Body of pancreas (tissue), 4 donors: ENCODE measurements at places on chromosomes 5 and 9.

DNA sequence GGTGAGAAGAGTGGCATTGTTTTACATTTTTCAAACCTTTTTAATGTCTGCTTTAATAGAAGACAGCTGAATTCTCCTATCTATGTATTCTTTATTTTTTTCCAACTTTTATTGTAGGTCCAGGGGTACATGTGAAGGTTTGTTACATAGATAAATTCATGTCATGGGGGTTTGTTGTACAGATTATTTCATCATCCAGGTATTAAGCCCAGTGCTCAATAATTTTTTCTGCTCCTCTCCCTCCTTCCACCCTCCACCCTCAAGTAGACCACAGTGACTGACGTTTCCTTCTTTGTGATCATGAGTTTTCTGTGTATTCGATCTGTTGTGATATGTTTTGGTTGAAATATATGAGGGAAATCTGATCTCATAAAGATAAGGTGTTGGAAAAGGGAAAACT lies 1.7 kb upstream of the SREK1 start:
- DNase-seq = no peak

- DNase-seq = peak; percentile 19
Measured at GRCh38 chr5:6495433-6496206, 47.0 kb downstream of the UBE2QL1 start.

DNA sequence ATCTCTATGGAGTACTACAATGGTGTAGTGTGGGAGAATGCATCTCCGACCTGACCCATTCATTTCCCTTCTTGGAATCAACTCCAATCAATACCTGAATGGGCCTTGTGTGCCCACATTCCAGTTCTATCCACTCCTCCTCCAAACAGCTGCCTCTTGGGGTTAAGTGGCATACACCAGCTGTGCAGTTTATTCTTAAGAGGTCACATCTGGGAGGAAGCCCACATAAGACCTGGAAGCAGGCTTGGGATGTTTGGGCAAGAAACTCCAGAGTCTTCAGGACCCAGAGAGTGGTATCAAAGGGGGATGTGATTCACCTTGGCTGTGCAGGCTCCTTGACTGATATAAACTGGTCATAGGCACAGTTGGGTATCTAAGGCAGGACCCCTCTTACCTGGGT lies 46.0 kb downstream of the ACTBL2 start:
- DNase-seq = no peak

DNA sequence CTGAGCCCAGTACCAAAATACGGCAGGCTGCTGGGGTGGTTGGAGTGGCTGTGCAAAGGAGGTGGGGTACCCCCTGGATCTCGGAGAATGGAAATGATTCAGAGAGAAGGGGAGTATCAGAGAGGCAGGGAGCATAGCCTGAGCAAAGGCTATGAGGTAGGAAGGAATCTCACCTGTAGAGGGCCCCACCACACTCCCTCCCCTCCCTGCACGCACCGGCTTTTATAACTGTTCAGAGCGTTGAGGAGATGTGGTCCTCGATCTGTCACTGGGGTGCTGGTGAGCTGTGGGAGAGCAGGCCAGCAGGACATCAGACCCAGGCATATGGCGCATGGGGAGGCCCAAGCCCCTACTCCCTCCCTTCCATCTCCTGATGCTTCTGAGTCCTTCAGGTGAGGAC lies 13.2 kb downstream of the PHF19 start:
- no peak for DNase-seq

DNA sequence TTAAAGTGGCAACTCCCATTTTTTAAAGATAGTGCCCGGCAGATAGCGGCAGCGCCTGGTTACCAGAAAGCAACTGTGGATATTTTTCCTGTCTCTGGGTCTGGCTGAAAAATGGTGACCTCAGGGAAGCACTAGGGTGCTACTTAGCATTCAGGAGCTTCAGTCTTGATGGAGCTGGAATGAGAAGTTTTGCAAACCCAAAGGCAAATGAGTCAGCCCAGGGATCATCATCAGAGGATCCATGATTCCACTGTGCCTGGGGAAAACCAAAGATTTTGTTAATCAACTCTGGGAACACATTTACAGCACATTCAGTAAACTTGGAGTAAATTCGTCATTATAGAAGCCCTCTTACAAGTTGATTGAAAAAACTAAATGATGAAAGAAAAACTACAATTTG lies 26.7 kb downstream of the F2R start:
- no peak for DNase-seq

- no peak for DNase-seq
Measured at GRCh38 chr9:131869348-131869747, 129.5 kb upstream of the RAPGEF1 start.

GRCh38 chr5:3899093-3899492 lies 303.5 kb downstream of the IRX1 start:
- no peak for DNase-seq

GRCh38 chr5:72268753-72269410 lies 51.2 kb downstream of the MRPS27 start:
- peak; percentile 60 for DNase-seq

DNA sequence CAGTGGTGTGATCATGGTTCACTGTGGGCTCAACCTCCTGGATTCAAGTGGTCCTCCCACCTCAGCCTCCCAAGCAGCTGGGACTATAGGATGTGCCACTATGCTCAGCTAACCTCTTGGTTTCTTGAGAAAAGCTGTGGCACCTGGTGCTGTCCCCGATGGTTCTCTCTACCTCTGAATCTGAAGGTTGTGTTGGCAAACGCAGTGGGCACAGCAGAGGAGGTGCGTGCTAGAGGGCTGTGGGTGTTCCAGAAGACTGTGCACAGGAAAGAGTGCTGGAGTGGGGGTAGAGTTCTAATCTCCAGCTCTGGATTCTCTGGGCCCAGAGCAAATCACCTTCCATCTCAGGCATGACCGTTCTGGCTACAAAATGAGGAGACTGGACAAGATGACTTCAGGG lies 12.5 kb downstream of the RGS3 start:
- no peak for DNase-seq

DNA sequence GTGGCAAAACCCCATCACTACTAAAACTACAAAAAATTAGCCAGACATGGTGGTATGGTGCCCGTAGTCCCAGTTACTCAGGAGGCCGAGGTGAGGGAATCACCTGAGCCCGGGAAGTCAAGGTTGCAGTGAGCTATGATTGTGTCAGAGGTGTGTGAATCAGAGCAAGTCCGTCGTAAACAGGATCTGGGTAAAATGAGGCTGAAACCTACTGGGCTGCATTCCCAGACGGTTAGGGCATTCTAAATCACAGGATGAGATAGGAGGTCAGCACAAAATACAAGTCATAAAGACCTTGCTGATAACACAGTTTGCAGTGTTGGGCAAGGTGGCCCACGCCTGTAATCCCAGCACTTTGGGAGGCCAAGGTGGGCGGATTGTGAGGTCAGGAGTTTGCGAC lies 1.9 kb upstream of the CLTB start:
- no peak for DNase-seq

GRCh38 chr5:165906871-165907270 lies 2384.6 kb upstream of the WWC1 start:
- no peak for DNase-seq

GRCh38 chr9:2570615-2571479 lies 50.7 kb upstream of the VLDLR start:
- peak; percentile 92 for DNase-seq

DNA sequence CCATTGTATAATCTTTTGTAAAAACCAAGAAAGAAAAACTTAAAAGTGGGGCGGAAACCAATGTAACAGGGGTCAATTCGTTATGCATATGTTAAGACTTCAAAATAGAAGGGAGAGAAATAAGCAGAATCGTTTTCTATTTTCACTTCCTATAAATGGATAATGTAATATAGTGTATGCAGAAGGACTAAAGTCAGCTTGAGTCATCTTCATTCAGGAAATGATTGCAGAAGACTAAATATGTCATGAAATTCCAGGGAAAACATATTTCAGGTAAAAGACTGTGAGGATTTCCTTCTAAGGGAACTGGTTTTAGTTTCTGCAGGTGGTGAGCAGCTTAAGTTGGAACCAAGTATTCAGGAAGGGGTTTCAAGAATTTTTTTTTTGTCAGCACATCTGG lies 753.3 kb downstream of the IRX1 start:
- no peak for DNase-seq

DNA sequence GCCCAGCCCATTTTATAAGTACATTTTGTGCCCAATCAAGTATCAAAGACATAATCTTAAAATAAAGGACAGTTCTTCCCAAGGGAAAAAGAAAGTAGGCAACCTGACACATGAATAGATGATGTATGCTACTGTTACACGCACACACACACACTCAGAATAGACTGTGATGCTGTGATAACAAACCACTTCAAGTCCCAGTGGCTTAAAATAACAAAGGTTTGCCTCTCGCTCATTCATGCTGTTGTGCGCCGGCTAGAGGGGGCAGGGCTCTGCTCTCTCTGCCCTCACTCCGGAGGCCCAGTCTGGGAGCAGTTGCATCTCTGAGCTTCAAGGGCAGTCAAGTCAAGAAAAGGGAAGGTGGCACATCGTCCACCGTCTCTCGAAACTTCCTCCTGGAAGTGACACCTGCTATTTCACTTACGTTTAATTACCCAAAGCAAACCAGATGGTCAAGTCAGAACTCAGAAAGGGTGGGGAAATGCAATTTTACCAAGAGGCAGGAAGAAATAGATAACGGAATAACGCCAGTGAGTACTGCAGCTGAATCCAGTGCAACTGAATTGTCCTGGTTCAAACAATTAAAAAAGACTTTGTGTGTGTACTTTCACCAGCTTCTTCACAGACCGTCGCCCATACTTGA lies 43.3 kb downstream of the ANKRD33B start:
- no peak for DNase-seq

GRCh38 chr9:109640580-109641371 lies 139.2 kb upstream of the PALM2AKAP2 start:
- peak; percentile 54 for DNase-seq

DNA sequence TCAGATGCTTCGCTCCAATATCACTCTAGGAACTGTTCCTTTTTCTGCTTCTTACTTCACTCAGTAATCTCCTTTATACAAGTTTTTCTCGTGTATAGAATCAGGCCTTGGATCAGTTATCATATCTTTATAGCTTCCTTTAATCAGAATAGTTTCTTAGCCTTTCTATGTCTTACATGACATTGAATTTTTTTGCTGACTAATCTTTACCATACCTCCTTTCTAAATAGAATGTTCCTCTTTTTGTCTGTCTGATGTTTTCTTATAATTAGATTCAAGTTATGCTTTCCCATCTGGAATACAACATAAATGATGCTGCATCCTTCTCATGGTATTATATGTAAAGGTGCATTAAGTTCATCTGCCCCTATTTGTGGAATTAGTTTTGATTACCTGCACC lies 40.2 kb upstream of the TYRP1 start:
- DNase-seq = no peak

GRCh38 chr9:4507306-4508130 lies 17.2 kb downstream of the SLC1A1 start:
- no peak for DNase-seq

GRCh38 chr9:116789081-116789480 lies 102.0 kb downstream of the TRIM32 start:
- no peak for DNase-seq

DNA sequence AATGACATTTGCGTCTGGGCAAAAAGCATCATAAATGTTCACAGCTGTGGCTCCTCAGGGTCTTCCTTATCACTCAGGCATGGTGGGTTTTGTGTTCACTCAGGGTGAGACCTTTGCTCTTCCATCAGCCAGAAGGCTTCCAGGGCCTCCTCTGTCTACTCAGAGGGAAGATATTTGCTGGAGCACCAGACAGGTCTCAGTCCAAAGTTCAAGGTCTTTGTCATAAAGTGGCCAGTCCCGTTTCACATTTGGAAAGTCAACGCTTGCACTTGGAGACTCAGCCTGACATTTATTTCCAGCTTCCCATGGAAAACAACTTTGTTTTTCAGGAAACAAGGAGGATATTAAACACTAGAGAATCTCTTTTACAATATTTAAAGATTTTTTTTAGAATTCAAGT lies 12.2 kb upstream of the CARTPT start:
- DNase-seq = no peak

- peak; percentile 71 for DNase-seq
Measured at GRCh38 chr5:71782771-71783770, 64.0 kb downstream of the CARTPT start.

GRCh38 chr5:180394031-180394636 lies 41.0 kb upstream of the GFPT2 start:
- DNase-seq = no peak

DNA sequence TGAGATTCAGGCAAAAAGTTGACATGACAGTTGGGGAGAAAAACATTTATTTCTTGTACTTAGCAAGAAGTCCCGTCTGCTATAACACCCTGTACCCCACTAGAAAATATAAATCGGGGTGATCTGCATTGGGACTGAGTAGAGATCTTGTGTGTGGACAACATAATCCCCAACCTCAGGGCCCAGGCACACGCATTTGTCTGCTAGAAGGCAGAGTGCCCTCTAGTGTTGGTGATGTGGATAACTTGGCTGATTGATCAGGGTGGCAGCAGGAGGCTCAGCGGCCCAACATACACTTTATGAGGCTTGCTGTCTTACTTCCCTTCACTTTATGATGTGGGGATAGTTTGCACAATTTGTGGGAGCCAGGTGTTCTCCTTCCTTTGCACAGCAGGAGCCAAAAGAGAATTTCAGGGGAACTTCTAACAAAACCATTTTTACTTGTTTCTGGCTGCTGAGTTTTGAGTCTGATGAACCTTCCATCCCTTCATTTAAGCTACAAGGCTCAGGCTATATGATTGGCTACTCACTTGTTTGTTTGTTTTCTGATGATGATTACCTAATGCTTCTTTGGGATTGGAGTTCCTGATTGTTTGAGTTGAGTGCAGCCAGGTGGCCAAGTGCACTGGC lies 263.2 kb downstream of the DMAC1 start:
- DNase-seq = peak; percentile 35

- DNase-seq = no peak
Measured at GRCh38 chr9:23073136-23073535, 626.5 kb downstream of the DMRTA1 start.
